ENCODE measurements at places on chromosomes 11 and 22.

DNA sequence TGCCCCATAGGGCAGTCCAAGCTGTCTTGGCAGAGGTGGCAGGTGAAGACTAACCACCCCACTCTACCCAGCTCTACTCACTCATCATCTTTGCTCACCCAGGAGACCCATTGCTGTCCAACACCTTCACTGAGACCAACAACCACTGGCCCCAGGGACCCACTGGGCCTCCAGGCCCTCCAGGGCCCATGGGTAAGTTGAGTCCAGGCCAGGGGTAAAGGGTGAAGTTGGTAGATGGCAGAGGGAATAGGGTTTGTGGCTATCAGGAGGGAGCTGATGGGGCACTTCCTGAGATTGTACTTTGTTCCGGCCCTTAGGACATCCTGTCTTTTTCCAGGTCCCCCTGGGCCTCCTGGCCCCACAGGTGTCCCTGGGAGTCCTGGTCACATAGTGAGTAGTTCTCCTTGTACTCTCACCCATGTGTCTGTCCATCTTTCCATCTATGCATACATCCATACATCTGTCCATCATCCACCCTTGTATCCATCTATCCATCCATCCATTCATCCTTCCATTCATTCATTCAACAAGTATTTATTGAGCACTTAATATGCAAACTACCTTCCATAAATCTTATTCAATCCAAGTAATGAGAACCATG is 27.7 kb downstream of the EMID1 start:
- DNase-seq, result no peak

GRCh38 chr11:10725907-10726253 is 25.2 kb upstream of the CTR9 start:
- no peak for DNase-seq

GRCh38 chr11:44437122-44437521 is 127.2 kb upstream of the ALX4 start:
- no peak for DNase-seq

- no peak for DNase-seq
Measured at GRCh38 chr22:23122216-23122957, 19.4 kb downstream of the RSPH14 start.
